Brain microvascular endothelial cell (primary cell): ENCODE measurements at places on chromosomes 11 and 22.

DNA sequence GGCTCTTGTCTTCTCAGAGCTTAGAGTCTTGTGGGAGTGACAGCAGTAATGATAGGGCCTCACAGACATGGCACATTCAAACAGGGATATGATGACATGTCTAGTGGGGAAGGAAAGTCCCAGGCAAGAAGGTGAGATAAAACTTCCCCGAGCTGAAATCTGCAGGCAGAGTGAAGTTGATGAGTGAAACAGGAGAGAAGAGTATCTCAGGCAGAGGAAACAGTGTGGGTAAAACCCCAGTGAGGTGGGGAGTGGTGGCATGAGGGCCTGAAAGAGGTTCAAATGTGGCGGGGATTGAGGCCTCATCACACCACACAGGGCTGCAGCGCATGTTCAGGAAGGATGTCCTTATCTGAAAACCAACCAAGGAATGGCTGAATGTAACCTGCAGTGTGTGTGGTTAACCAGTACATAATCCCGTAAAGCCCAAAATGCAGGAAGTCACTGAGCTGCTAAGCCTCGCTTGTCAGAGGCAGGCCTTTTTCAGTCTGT, 153.8 kb upstream of the E2F8 start:
- no peak for DNase-seq

GRCh38 chr11:103420593-103420992, 311.4 kb downstream of the DYNC2H1 start:
- DNase-seq: peak; percentile 86

GRCh38 chr11:48341466-48341865, 16.7 kb downstream of the OR4C3 start:
- DNase-seq: no peak

DNA sequence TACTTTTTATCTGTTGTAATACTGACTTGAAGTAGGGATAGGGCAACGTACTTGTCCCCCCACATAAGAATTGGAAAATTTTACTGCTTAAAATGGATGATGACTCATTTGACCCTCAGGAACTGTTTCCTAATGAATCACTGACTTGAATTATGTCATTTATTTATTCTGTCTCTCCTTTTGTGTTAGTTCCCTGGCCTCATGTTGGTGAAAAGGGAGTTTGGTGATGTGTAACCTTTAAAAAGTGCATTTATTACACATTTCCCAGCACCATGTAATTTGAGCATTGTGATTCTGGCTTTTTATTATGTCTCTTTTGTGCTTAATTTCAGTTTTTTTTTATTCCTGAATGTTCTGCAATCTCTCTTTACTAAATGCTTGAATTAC, 20.3 kb upstream of the PGM2L1 start:
- DNase-seq: peak; percentile 51

DNA sequence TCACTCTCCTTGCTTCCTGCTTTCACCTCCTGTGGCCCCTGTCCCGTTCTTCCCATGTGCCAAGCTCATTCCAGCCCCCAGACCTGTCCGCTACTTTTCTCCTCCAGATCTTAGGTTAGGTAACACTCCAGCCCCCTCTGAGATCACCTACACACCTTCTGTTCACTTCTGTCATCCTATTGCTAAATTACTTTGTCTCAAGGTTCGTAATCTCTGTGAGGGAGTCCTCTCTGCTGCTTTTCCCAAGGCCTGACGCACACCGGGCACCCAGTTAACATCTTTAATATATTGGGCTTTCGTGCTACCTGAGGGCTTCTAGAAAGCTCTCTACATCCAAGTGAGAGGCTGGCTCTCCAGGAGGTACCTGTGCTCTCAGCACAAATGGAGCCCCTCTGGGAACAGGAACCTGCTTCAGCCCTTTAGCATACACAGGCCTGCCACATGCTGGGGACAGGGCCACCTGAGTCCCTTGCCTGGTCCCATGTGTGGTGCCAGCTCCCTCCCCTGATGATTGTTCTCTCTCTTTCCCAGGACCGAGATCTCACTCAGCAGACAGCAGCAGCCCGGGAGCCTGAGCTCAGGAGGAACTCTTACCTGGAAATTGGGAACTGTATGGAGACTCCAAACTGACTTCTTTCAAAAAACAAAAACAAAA, 8.5 kb downstream of the C22orf31 start:
- no peak for DNase-seq

DNA sequence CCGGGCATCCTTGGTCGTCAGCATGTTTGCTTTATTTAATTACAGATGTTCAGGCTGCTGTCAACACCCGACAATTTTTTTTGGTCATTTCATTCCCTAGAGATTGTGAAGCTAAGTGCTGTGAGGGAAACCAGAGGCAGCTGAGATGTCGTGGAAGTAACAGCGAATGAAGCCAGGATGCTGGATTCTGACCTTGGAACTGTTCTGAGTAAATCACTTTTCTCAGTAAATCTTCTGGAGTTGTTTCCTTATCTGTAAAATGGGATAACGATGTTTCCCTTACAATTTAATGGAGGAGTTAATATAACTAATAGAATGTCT, 390 bp upstream of the CKAP5 start:
- no peak for DNase-seq

DNA sequence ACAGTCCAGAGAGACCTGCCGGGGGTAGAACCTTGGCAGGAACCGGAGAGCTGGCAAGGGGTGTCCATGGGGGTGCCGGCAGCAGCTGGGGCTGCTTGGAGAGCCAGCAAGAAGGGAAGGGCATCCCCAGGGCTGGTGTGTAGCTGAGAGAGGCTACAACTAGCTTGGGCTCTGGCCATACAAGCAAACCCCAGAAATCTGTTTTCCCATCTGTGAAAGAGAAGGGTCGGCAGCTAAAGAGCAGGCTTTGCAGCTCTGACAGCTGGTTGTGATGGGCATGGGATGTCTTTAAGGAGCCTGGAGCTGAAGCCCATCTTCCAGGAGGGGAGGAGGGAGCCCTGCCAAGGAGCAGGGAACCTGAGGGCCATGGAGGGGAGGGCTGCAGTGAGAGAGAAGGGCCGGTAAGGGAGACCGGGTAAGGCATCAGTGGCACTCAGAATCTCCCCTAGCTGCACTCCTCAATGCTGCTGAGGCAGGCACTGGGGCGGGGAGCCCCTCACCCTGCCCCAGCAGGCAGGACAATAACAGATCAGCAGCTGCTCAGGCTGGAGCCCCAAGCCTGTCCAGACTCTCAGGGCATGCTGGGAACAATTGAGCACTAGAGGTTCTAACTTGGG, 3.9 kb downstream of the CHST1 start:
- DNase-seq: no peak

DNA sequence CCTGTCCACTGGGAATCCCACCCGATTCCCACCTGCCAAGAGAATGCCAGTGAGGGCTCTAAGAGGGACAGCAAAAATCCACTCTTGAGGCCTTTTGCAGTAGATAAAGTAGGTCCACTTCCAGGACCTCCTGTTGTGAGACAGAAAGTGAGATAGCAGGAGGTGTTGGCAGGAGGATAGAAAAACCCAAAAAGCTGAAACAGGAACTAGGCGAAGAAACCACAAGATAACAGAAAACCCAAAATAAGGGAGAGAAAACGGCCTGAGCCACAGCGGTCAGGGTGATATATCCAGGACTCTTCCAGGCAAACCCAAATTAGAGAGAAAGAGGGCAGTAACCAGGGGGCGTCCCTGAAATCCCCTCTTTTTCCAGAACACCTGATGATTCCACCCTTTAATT, 79.7 kb upstream of the LINC01488 start:
- no peak for DNase-seq

- DNase-seq: no peak
Observed at GRCh38 chr11:3204141-3205015, 14.2 kb downstream of the MRGPRG start.
